Body of pancreas (tissue), 4 donors: ENCODE measurements at places on chromosomes 4 and X. TPM values are rescaled to one million over a fixed set of nuclear protein-coding genes. Genes with fewer than 3 reads are reported as not detected.

GRCh38 chrX:10602646-10603045 is 17.7 kb downstream of the MID1 start:
- H3K36me3 ChIP-seq = no peaks in the 10 kb centered on the region
- no peaks in the 10 kb centered on the region for H3K27me3 ChIP-seq
- no peak overlapping the region for H3K4me3 ChIP-seq
- peak overlapping the region; percentile 11 for H3K27ac ChIP-seq
- H3K4me1 ChIP-seq = no peaks in the 10 kb centered on the region
- DNase-seq = no peak

GRCh38 chrX:120517936-120518335 is 42.8 kb downstream of the CUL4B start:
- H3K27me3 ChIP-seq = no peaks in the 10 kb centered on the region
- no peak overlapping the region for H3K27ac ChIP-seq
- DNase-seq = no peak
- peaks cover 17% of the 10 kb centered on the region for H3K4me1 ChIP-seq
- no peak overlapping the region for H3K4me3 ChIP-seq
- H3K36me3 ChIP-seq = no peaks in the 10 kb centered on the region

GRCh38 chr4:156692016-156692415 is 279.6 kb downstream of the PDGFC start:
- peaks cover 8% of the 10 kb centered on the region for H3K4me1 ChIP-seq
- no peak overlapping the region for H3K27ac ChIP-seq
- H3K4me3 ChIP-seq = no peak overlapping the region
- H3K27me3 ChIP-seq = no peaks in the 10 kb centered on the region

- H3K27me3 ChIP-seq = no peaks in the 10 kb centered on the region
- no peak overlapping the region for H3K4me3 ChIP-seq
- DNase-seq = no peak
- no peak overlapping the region for H3K27ac ChIP-seq
- no peaks in the 10 kb centered on the region for H3K4me1 ChIP-seq
- H3K36me3 ChIP-seq = no peaks in the 10 kb centered on the region
These were observed 47.8 kb downstream of the ZNF182 start for GRCh38 chrX:47956016-47956415.

DNA sequence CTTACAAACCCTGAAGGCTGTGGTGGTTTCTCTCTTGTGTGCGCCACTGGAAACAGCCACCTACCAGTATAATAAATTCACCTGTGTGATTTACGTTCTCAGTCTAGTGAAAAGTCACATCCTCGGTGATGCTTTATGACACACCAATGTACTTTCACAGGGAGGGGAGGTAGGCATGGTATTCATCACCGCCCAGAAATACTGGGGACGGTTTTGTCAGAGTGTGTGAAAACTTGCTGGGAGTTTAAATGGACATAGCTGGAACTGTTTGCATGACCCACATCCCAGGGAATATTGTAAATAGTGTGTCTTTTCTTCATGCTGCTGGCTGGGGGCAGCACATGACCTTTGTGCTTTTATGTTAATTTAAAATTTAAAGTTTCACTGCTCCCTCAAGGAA is 421.8 kb downstream of the MAPK10 start:
- peaks cover 44% of the 10 kb centered on the region for H3K4me1 ChIP-seq
- no peak overlapping the region for H3K4me3 ChIP-seq
- peak overlapping the region; percentile 36 for H3K27ac ChIP-seq
- no peaks in the 10 kb centered on the region for H3K36me3 ChIP-seq

DNA sequence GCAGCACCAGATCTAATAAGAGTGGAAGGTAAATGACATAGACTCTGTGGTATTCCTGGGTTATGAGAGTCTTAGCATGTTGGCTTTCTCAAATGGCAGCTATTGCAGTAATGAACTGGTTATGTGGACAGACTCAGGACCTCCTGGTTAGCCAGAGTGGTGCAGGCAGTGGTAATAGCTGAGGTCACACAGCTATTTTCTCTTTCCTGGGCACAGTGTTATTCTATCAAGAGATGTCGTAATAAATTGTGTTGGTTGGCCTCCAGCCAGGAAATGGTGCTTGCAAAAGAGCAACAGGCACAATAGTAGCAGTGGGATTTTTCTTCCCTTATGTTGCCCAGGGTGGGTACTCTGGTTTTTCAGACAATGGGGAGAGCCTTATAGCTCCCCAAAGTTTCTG is 279.2 kb upstream of the FGF16 start:
- H3K36me3 ChIP-seq = no peaks in the 10 kb centered on the region
- no peaks in the 10 kb centered on the region for H3K27me3 ChIP-seq
- DNase-seq = no peak
- H3K4me1 ChIP-seq = no peaks in the 10 kb centered on the region
- no peak overlapping the region for H3K27ac ChIP-seq

- H3K27me3 ChIP-seq = no peaks in the 10 kb centered on the region
- H3K4me1 ChIP-seq = peaks cover 36% of the 10 kb centered on the region
- no peaks in the 10 kb centered on the region for H3K36me3 ChIP-seq
- H3K27ac ChIP-seq = peak overlapping the region; percentile 70
- peak overlapping the region; percentile 90 for H3K4me3 ChIP-seq
These were observed 741 bp downstream of the ANAPC4 start for GRCh38 chr4:25377572-25378436.

GRCh38 chrX:131841496-131842437 is 181.3 kb upstream of the STK26 start:
- H3K36me3 ChIP-seq = no peaks in the 10 kb centered on the region
- no peaks in the 10 kb centered on the region for H3K4me1 ChIP-seq
- H3K27me3 ChIP-seq = no peaks in the 10 kb centered on the region
- H3K27ac ChIP-seq = no peak overlapping the region
- DNase-seq = peak; percentile 51

DNA sequence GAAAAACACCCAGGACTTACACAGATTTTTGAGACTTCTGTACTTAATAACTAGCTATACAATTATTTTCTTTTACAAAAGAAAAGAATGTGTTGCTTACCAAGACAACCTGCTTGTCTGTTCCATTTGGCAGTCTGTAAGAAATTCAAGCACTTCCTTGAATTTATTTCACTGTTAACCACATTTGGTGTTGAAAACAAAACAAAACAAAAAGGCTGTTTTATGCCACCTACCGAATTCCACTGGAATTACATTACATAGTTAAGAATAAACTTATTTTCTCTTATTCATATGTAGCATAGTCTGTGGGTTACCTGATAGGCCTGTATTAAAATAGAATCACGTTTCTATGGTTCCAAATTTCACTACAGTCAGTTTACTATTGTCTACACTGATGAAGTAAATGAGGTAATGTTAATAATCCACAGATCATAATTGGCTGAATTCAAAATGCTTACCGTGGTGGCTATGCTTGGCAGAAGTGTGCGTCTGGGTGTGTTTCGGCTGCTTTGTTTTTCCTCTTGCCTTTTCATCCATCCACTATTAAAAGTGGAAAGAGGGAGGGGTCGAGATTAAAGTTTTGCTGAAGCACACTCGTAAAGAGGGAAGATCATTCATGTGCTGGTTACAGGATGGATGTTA is at the start of gene TLR1:
Gene TLR1 (minus strand): TSS at position 138 of the 642 bp plus-strand sequence. CDS start 5,960 bp downstream, outside the sequence.
- H3K27ac ChIP-seq = peak within 1 kb of the TSS; percentile 59
- DNase-seq = no peak
- H3K36me3 ChIP-seq = no peaks in the 10 kb centered on the region
- H3K4me1 ChIP-seq = peaks cover 18% of the 10 kb centered on the region
- peak within 1 kb of the TSS; percentile 13 for H3K4me3 ChIP-seq

DNA sequence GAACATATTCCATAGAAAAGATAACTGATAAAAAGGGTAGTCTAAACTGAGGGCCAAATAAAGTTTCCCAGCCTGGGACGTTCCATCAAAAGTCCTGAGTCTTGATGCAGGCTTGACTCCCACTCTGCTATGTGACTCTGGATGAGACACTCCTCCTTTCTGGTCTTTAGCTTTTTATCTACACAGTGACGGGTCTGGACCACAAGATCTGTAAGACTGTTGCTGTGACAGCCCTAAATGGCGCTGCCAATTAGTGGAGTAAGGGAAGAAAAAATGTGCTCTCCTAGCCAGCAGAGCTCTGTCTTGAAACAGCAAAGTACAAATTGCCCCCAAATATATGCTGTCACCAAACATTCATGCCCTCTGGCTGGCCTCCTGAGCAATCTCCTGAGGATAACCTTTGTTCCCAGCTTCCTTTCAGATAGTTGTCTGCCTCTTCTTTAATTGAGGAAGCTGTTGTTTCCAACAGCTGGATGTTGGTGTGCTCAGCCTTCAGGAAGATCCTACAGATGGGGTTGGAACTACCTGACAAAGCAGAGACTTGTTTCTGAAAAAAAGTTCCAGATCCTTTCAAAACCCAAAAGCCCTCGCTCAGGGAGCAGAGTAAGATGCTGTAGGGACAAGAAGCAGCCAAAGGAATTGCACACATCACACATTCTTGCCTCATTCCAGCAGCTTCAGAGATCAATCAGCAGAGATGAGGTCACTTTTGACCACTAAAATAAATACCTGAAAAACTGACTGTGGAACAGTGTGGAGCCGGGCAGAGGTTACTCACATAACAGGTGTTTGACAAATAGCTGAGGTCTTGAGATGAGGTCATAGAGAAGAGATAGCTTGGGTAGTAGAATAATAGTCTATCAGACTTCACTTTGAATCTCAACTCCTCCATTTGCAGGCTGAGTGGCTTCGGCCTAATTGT is 383.4 kb upstream of the FGF13 start:
- no peak for DNase-seq
- no peak overlapping the region for H3K27ac ChIP-seq
- H3K27me3 ChIP-seq = no peaks in the 10 kb centered on the region
- H3K36me3 ChIP-seq = no peaks in the 10 kb centered on the region
- H3K4me1 ChIP-seq = no peaks in the 10 kb centered on the region
- no peak overlapping the region for H3K4me3 ChIP-seq

DNA sequence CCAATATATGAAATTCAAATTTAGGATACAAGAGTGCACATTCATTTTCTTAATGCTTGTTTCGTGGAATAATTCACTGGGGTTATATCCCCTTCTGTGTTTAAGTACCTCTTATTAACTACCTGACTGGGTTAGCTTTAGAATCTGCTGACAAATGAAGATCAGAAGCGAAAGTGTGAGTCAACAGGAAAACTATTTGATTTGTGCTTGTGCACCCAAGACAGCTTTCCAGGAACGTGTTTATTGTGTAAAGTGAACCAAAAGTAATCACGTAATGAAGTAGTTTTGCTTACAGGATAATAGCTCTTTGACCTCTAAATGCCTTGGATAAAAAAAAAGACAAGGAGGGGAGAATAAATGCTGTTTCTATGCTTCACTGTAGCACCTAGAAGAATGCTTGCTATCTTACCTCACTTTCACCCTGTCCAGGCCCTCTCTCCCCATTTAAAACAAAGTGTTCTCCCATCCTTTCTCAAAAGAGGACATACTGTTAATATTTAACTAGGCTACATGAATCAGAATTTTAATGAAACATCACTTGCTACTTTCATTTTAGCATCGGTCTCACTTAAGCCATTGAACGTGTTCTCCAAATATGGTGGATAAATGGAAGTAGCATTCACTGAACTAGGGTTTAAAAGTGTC is 141.9 kb downstream of the THOC2 start:
- no peaks in the 10 kb centered on the region for H3K27me3 ChIP-seq
- no peaks in the 10 kb centered on the region for H3K36me3 ChIP-seq
- H3K4me1 ChIP-seq = peaks cover 14% of the 10 kb centered on the region
- H3K27ac ChIP-seq = no peak overlapping the region
- H3K4me3 ChIP-seq = no peak overlapping the region
- DNase-seq = no peak

DNA sequence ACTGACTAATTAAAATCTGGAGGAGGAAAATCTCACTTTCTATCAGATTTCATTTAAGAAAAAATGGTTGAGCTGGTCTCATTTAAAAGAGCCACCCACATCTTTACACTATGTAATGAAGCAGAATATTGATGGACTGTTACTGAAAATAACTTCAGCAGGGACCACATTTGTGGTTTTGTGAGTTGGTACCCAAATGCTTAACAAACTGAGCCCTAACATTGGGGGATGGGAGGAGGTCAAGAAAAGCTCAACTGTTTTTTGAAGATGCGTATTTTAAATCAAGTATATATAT is 30.1 kb downstream of the HOPX start:
- H3K4me1 ChIP-seq = peaks cover 13% of the 10 kb centered on the region
- H3K27me3 ChIP-seq = no peaks in the 10 kb centered on the region
- DNase-seq = no peak
- no peaks in the 10 kb centered on the region for H3K36me3 ChIP-seq

DNA sequence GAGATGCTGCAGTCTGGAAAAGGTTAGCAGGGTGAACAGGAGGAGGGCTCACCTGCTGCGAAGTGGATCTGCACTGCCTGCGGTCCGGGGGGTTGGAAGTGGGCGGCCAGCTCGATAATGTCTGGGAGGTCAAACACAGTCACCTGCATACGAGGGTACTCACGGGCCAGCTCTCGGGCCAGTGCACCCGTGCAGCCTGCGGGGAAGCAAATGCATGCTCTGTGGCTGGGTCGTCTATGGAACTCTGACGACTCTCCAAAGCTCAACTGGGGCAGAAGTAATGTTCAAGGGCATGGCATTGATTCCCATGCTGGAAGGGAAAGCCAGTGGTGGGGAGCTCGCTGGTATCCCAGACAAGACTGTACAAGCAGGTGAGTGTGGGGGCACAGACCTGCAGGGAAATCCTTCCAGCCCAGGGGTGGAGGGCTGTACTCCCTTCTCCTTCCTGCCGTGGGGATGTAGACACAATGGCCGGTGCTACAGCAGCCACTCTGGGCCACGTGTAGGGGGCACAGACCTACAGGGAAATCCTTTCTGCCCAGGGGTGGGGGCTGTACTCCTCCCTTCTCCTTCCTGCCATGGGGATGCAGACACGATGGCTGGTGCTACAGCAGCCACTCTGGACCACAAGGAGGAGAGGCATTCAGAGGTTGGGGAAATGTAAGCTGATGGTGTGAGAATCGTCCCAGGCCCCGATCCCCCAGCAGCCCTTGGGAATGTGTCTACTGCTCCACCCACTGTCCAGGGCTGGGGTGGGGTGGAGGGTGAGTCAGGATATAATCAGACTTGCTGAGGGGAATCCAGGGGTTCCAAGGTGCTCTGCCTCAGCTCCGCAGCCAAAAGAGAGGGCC is 26.2 kb upstream of the SLC25A6 start:
- H3K36me3 ChIP-seq = peaks cover 4% of the 10 kb centered on the region
- no peaks in the 10 kb centered on the region for H3K4me1 ChIP-seq
- no peak overlapping the region for H3K4me3 ChIP-seq
- no peak overlapping the region for H3K27ac ChIP-seq

CFAP299 gene
- total RNA-seq = not detected

GYPA gene
- total RNA-seq = not detected

NOX1 gene
- total RNA-seq = not detected

EMCN gene
- total RNA-seq = 6.6 TPM

SPINK2 gene
- not detected for total RNA-seq
